ENCODE measurements at places on chromosomes 4 and X.

- no peak for DNase-seq
These were observed 22.8 kb upstream of the PRKG2 start for GRCh38 chr4:81237791-81238190.

- DNase-seq: no peak
These were observed 17.1 kb downstream of the RPL9 start for GRCh38 chr4:39441593-39441992.

DNA sequence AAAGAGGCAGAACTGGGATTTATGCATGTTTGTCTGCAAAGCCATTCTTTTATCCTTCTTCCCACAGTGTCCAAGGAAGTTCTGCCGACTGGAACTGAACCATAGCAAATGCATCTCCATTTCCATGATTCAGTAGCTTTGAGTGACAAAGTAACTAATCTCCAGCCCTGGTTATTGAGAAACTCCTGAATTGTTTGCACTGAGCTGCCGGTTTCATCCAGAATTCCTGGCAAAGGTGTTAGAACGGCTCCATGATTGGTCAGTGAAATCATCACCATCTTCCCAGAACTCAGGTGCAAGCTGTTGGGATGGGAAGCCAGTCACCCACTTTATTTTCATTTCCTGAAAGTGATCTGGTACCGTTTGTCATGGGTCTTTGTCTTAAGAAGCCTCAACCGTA is 47.0 kb upstream of the SLC34A2 start:
- no peak for DNase-seq

- no peak for DNase-seq
These were observed 1751.9 kb downstream of the ARAP2 start for GRCh38 chr4:34492414-34492813.

GRCh38 chr4:118112117-118113046 is 78.1 kb downstream of the NDST3 start:
- DNase-seq: no peak
